ENCODE measurements at places on chromosomes 3 and 15. TPM values are rescaled to one million over a fixed set of nuclear protein-coding genes. Genes with fewer than 3 reads are reported as not detected.

The GASK1A gene
- polyA plus RNA-seq: 5.2 TPM

- DNase-seq: no peak
These were observed 35.8 kb downstream of the ABHD17C start for GRCh38 chr15:80730926-80731325.

The CMTM7 gene
- polyA plus RNA-seq: 69.6 TPM

The ADAMTSL3 gene
- 15.3 TPM for polyA plus RNA-seq

DNA sequence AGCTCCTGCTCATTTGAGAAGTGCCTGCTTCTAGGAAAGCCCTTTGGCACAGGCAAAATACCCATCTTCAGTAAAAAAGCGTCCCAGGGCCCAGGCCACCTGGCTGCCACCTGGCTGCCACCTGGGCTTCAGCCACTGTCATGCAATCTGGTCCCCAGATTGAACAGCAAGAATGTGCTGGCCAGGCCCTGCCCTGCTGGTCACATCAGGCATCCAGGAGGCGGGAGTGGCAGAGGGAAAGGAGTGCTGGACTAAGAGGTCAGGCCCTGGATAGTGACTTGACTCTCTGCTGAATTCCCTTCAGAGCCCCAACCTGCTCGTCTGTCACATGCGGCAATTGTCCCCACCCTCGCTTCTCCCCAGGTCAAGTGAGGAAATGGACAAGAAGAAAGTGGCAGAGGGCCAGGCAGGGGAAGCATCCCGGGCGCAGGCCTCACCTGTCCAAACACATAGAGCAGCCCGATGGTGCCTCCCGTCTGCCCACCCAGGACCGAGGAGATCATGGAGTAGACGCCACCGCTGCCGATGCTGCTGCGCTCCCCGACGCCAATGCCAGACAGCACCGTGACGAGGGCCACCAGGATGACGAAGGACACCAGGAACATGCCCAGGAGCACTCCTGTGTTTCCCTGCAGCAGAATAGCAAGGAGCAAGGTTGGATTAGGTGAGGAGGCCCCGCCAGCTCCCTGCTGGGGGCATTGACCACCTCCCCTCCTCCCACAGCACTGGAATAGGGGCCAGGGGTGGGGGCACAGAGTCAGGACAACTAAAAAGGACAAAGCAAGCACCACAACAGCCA is 25.5 kb downstream of the SLC12A8 start:
- DNase-seq: no peak

DNA sequence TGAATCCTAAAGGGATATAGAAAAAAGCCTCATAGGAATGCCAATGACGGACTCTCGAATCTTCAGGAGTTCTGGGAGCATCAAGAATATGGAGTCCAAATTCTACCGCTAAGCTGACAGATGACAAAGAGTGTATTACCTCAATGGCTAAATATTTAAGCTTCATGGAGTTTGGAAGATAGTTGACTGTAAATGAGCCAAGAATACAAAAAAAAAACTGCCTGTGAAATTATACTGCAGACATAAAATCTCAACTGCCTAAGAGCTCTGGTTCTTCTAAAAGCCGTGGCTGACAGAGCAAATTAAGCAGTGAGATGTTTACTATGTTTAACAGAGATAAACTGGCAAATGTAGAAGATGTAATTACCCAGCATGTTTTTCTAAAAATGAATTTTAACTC is 140.0 kb downstream of the GADL1 start:
- DNase-seq: no peak

The ACOX2 gene
- 44.2 TPM for polyA plus RNA-seq

The LRRN1 gene
- 23.8 TPM for polyA plus RNA-seq

The WNT5A gene
- 24.0 TPM for polyA plus RNA-seq

The ZBED2 gene
- polyA plus RNA-seq: 0.19 TPM

DNA sequence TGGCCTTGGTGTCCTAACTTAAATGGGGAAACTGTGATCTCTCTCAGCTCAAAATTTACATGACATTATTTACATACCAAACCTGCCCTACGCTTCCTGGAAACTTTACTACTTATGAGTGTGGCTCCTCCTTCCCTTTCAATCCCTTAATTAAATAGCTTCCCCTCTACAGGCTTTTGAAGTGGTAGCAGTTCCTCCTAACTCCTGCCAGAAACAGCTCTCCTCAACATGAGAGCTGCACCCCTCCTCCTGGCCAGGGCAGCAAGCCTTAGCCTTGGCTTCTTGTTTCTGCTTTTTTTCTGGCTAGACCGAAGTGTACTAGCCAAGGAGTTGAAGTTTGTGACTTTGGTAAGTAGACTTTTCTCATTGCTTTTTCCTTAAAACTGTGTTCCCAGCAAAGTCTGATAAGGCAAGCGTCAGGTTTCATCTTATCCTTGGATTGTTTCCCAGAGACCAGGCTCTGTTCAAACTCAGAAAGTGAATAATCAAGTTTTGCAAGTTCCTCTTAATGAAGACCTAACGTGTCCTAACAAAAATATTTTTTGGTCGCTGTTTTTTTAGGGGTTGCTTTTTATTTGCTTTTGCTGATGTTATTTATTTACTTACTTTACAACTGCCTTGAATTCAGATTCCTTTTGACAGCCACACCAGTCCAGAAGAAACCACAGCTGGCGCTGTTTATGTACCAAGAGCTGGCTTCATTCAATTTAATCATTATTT is at the start of gene ACP3:
Gene ACP3 (plus strand): TSS at position 179 of the 720 bp plus-strand sequence. CDS start 50 bp downstream, at position 229.
- DNase-seq: peak; percentile 80

DNA sequence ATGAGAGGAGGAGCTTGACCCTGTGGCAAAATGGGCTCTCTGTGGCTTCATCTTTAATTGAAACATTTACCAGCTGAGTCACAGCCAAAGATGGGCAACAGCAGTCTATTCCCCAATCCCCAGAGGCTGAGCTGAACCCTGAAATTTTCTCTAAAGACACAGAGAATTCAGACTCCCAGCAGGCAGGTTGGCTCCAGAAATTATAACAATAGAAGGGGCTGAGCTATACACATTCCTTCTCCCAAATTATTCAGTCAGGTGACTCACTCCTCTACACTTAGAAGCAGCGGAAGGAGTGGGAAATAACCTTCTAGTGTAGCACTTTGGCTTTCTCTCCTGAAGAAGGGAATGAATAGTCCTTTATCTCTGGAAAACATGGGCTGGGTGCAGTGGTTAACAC is 264.3 kb upstream of the ARHGEF26 start:
- DNase-seq: no peak

All from right lung (tissue), 10 donors.